ENCODE measurements at places on chromosomes 1 and 21.

DNA sequence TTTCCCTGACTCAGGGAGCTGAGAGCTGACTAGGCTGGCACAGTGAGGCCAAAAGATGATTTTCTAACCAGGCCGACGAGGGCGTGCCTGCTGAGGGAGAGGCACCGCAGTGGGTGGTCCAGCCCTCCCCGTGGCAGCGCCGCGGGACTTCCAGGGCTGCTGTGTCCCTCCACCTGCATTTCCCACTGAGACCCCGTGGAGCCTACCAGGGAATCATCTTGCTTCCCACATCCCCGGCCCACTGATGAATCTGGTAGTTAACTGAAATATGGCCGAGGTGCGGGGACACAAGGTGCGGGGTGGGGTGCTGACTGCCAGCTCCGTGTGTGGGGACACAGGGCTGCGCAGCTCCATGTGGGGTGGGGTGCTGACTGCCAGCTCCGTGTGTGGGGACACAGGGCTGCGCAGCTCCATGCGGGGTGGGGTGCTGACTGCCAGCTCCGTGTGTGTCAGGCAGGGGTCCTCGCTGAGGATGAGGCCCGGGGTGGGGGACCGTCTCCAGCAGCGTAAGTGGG, 10.4 kb downstream of the WRAP73 start:
- DNase-seq = no peak

- DNase-seq = no peak
Measured at GRCh38 chr1:224458996-224459395, 24.4 kb upstream of the WDR26 start.

GRCh38 chr21:43300496-43301408, 126.2 kb downstream of the SIK1 start:
- DNase-seq = no peak

DNA sequence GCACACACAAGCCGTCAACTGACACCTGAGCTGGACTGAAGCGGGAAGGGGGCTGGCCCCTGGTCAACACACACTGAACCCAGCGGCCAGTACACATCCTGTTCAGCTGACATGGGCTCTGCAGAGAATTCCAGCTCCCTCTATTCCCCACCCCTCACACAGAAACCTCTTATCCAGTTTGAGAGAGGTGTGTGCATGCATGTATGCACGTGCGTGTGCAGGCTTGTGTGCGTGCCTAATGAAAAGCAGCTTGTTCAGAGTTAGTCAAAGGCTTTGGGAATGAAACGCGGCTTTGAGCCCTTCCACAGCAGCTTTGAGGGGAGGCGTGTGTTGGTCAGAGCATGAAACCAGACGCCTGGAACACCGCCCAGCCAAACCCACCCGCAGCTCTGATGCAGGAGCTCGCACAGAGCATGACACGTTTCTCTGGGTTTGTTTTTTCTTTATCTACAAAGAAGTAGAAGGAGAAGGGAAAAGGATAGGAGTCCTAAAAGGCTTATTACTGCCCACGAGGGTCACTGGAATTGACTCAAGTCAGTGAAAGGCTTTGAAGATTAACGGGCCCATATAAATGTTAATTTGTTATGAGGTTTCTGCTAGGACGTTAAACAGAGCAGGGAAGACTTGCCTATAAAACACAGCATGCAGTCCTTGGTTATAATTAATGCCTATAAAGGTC, 184.2 kb downstream of the ETS2 start:
- no peak for DNase-seq

- DNase-seq = no peak
Measured at GRCh38 chr1:155131856-155132255, 3.8 kb upstream of the SLC50A1 start.

DNA sequence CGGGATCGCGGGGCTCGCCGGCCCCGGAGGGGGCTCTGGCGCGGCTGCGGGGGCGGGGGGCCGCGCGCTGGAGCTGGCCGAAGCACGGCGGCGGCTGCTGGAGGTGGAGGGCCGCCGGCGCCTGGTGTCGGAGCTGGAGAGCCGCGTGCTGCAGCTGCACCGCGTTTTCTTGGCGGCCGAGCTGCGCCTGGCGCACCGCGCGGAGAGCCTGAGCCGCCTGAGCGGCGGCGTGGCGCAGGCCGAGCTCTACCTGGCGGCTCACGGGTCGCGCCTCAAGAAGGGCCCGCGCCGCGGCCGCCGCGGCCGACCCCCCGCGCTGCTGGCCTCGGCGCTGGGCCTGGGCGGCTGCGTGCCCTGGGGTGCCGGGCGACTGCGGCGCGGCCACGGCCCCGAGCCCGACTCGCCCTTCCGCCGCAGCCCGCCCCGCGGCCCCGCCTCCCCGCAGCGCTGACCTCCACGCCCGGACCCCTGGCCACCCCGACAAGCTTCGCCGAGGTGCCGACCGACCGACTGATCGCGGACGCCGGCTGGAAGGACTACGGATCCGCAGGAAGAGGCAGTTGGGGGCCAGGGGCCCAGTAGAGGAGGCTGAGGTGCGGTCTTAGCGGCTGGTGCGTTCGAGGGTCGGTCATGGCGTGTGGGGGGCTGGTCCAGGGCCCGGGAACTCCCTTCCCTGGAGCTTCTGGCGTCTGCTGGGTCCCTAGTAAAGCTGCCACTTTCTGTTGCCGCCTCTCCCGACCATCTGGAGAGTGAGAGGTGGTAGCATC, 711 bp downstream of the TRNP1 start:
- DNase-seq = no peak

- no peak for DNase-seq
Measured at GRCh38 chr1:43331688-43332087, 5.9 kb upstream of the MPL start.

- no peak for DNase-seq
Measured at GRCh38 chr1:42518908-42519307, 55.8 kb downstream of the CCDC30 start.

DNA sequence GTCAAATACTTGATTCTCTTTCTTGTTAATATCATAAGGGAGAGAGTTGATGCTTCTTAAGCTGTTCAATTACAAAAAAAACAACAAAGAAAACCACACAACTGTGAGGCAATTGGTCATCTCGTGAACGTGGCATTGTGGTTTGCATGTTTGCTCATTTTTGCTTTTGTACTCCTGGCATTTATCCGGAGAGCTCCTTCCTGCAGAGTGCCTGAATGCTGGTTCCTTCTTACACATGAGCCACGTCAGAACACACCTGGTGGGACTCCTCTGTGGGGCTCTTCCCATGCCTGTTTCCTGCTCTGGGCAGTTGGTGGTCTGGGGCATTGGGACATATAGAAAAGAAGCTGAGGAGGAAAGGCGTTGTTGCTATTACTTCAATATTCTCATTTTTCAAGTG, 25.7 kb downstream of the KCNK1 start:
- no peak for DNase-seq

- DNase-seq = no peak
Measured at GRCh38 chr1:73862355-73862754, 335.6 kb downstream of the LRRIQ3 start.

GRCh38 chr21:38853421-38853919, 47.7 kb downstream of the ETS2 start:
- DNase-seq = no peak

DNA sequence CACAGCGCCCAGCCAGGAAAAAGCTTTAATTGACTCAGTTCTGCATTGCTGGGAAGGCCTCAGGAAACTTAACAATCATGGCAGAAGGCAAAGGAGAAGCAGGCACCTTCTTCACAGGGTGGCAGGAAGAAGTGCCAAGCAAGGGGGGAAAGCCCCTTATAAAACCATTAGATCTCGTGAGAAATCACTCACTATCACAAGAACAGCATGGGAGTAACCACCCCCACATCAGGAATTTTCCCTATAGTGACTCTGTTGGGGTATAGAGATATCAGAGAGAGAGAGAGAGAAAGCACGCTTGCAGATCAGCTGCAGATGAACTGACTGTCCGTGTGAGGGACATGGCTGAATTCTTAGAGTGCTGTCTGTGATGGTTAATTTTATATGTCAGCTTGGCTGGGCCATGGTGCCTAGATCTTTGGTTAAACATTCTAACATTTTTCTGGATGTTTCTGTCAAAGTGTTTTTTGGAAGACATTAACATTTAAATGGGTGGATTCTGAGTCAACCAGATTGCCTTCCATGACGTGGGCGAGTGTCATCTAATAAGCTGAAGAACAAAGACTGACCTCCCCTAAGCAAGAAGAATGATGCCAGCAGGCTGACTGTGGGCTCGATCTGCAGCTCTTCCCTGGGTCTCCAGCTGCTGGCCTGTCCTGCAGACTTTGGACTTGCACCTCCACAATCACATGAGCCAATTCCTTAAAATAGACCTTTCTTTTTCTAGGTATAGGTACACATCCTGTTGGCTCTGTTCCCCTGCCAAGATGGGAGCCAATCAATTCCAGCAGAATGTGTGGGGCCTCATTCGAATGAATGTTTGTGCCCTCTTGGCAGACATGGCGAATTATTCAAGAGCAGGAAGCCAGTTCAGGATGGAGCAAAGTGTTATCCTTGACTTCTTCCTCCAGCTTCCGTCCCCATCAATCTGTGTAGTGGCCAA, 21.4 kb upstream of the CPT2 start:
- DNase-seq = no peak

- DNase-seq = no peak
Measured at GRCh38 chr1:188402986-188403385, 1574.2 kb downstream of the PLA2G4A start.

DNA sequence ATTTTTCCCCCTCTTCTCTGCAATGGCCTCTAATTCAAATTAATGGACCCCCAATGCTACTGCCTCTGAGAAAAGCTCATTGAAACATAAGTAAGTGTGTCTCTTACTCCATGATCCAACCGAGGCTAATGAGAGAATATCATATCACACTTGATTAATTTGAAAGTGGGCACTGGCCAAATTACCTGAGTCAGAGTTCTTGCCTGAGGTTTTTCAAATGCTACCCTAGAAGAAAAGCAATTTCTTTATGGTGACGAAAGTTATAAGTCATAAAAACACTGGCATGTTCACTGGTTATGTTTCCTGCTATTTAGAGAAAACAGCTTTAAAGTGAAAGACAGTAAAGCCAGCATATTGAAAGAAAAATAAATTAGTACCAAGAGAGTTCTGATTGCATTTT, 368.8 kb upstream of the TMPRSS15 start:
- DNase-seq = no peak

GRCh38 chr21:43825242-43825935, 36.0 kb downstream of the RRP1 start:
- no peak for DNase-seq

DNA sequence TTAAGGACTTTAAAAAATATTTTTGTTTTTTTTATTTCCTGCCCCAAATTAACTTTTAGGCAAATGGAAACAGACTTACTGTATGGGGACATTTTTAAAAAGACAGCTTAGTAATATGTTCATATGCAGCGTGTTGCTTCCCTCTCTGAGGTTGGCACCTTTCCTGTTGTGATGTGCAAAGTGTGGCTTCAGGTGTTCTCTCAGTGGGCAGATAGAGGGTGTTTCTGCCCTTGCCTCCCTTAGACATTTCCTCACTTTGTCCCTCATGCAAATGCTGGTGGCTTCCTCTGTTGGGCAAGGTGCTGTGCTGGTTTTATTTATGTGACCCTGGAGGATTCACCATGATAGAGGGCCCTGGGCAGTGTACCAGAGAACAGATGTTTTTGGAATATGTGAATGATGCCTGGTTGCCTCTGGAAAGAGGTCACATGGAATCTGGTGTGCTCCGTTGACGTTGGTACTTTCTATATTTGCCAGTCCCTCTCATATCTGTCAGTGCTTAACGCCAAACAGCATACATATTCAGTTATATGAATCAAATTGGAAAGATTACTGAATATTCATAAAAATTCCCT, 123.5 kb downstream of the PATJ start:
- no peak for DNase-seq

- no peak for DNase-seq
Measured at GRCh38 chr21:35398346-35398982, 349.4 kb upstream of the RUNX1 start.

GRCh38 chr1:107286125-107286524, 145.3 kb downstream of the NTNG1 start:
- DNase-seq = no peak

DNA sequence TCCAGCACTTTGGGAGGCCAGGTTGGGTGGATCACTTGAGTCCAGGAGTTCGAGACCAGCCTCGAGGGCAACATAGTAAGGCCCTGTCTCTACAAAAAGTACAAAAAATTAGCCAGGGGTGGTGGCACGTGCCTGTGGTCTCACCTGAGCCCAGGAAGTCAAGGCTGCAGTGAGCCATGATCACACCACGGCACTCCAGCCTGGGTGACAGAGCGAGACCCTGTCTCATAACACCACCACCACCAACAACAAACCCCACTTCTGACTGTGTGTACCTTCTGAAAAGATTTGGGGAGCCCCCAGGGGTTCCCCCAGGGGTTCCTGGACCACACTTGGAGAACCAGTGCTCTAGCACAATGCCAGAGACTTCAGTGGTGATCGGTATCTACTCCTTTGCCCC, 29.9 kb downstream of the NUAK2 start:
- no peak for DNase-seq

DNA sequence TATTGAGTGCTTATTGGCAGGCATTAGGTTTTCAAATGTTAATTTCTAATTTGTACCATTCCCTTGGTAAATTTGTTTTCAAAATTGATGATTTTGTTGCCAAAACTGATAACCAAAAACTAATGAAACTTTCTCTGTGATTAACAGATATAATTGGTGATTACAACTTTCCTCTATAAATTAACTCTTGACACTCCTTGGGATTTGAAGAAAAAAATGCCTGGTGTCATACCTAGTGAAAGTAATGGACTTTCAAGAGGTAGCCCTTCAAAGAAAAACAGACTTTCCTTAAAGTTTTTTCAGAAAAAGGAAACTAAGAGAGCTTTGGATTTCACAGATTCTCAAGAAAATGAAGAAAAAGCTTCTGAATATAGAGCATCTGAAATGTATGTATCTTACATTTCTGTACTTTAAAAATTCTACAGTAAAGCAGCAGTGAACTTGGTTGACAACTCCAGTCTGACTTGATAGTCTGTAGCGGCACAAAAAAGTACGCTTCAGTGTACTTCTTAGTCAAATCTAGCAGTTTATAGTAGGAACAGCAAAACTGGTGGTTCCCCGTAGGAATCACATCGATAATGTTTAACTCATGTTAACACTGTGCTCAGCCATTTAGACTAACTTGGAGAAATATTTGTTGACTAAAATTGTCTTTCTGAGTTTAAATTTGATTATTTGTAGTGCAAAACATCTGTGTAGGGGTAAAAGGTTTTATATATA, 3.0 kb downstream of the USP1 start:
- no peak for DNase-seq

DNA sequence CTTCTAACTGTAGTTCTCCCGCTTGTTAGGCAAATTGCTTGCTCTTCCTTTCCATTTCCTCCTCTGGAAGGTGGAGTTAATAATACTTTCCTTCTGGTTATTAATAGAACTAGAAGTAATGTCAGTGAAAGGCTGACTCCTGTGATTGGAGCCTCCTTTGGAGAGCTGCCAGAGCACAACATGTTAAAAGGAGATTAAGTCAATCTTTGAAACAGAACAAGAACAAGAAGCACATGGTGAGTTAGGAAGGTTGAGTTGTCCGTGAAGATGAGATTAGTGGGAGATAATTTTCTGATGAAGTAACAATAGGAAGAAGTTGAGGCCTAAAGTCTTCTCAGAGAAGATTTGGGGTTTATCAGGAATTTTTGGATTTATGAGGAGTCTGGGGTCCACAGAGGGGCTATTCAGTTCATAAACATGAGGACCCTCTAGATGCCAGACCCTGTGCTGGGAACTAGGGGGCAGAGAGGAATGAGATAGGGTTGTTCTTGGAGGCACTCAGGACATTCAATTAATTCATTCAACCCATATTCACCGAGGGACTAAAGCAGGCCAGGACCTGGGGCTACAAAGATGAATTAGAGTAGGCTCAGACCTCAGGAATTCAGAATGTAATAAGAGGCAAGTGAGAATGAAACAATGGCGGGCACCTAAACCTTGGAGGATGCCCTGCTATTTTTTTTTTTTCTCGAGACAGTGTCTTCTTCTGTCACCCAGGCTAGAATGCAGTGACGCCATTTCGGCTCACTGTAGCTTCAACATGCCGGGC, 40.7 kb upstream of the DHCR24 start:
- DNase-seq = no peak

Measured in stimulated activated CD8-positive, alpha-beta memory T cell treated with anti-CD3 and anti-CD28 coated beads, Interleukin-4, amount 100 ng/mL, for 24 hours (primary cell).